ENCODE measurements at places on chromosomes 2 and 18.

DNA sequence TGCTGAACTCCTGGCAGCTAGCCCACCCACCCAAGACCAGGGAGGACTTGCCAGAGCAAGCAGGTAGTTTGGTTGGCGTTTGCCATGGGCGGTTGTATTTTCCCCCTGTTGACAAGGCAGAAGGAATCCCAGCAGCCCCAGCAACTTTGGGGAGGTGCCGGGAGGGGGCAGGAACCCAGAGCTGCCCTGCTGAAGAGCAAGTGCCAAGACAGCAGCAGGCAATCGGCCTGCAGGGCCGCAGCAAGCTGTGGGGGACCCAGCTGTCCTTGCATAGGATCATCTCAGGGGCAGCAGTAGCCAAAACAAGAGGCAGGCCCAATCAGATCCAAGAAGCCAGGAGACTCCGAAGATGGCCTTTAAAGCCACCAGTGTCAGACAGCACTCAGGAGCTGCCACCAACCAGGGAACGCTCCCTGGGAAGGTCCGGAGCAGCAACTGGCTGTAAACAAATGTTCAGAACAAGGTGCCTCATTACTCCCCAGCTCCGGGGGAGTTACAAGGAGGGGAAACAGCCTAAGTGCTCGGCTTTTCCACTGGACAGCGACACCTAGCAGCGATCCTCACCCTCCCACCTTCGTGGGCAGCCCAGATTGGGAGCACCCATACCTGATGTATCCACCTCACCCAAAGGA is 2.1 kb downstream of the ST8SIA5 start:
- no peak for DNase-seq

- no peak for DNase-seq
Measured at GRCh38 chr2:44273076-44273475, 2.2 kb upstream of the SLC3A1 start.

DNA sequence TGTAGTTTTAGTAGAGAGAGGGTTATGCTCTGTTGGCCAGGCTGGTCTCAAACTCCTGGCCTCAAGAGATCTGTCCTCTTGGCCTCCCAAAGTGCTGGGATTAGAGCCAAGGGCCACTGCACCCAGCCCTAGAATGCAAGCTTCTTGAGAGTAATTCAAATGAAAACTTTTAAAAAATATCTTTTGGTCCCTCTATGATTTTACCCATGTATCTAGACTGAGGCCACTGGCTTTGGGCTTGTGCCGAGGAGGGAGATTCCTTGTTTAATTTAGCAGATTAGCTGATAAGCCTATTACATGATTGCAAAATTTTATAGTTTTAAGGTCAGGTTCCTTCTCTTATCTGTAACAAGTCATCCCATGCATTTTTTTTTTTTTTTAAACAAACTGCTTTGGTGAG is 59.5 kb upstream of the CCDC195 start:
- DNase-seq = no peak

GRCh38 chr18:49849331-49850217 is 36.2 kb upstream of the ACAA2 start:
- no peak for DNase-seq

- no peak for DNase-seq
Measured at GRCh38 chr2:39158351-39158750, 37.5 kb upstream of the SOS1 start.

- DNase-seq = no peak
Measured at GRCh38 chr2:238127165-238128060, 11.1 kb upstream of the KLHL30 start.
